ENCODE measurements at places on chromosomes 5 and 9.

GRCh38 chr5:173001229-173001841 is 17.8 kb downstream of the ATP6V0E1 start:
- no peak for DNase-seq

DNA sequence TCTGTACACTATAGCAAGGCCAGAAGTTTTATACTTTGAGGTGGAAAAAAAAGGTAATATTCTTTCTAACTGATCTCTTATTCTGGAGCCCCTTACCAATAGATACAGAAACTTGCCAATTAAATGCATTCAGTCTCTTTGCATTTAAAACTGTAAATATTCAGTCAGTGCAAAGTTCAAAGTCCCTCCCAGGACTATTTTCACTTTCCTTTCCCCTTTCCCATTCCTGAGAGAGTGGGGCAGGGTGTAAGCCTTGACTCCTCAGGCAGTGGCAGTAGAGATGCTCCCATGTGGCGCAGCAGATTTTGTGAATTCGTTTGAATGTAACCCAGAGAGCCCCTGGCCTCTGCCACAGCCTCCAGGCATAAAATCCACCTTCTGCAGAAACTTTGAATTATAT is 29.9 kb downstream of the CETN3 start:
- DNase-seq = no peak

- DNase-seq = no peak
Observed at GRCh38 chr5:73499187-73499586, 945 bp downstream of the BTF3 start.

DNA sequence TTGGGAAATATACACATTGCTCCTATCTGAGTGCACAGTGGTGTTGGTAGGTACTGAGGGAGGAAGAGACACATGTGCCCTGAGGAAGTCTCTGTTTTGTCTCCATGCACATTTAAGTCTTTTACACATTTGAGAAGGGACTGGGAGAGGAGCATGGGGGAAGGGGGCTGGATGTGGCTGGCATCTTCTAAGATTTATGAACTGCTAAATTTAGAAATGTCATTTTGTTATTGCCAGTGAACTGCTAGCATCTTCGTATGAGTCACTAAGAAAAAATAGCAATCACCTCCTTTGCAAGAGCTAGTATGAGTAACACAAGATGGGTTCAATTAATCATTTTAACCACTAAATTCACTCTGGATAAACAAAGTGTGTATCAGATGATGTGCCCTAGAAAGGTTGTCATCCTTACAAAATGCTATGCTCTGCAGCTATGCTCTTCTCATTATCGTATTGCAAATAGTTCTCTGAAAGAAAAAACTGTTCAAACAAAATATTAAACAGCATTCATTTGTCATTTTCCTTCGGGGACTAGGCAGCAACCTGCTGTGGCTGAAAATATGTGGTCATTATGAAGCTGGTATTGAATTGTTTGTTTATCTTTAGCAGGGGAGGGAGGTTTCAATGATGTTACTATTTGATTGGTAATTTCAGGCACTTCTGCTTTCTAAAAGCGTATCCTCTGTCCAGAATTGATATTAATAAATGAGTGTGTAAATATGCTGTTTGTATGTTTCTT is 236.5 kb downstream of the DMRTA1 start:
- DNase-seq = no peak

DNA sequence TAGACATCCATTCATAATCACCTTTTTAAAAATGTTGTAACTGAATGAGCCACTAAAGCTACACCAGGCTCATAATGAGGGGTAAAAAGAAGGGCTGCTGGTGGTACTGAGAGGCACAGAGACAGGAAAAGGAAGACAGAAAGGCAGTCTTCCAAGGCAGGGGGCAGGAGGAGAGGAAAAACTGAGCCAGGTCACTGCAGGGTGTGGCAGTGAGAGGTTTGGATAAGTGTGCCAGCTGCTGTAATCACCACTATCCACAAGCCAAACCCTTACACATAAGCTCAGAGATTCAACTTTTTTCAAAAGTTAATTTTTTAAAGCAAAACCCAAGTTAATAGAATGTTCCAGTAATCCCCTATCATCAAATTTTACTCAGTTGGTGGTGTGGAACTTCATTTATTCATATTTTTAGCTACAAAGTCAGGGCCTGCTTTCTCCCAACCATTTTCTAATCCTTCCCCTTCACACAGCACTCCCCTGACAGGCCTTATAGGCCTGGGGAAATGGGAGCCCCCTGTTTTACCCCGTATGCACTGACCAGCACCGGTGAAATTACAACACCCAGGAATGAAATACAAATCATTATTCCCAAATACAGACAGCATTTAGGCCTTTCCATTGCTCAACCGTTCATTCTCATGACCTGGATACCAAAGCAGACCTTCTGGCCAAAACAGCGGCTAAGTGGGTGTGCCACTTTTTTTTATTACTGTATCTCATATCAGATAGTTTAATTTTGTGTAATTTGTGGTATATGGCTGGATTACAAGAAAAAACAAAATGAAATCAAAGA is 76.3 kb downstream of the EFNA5 start:
- no peak for DNase-seq

Measured in right atrium auricular region (tissue), 2 donors.